Small intestine (tissue), 16 donors: ENCODE measurements at places on chromosomes 2 and 18.

- no peak for DNase-seq
Measured at GRCh38 chr2:133062931-133063665, 393.1 kb upstream of the LYPD1 start.

DNA sequence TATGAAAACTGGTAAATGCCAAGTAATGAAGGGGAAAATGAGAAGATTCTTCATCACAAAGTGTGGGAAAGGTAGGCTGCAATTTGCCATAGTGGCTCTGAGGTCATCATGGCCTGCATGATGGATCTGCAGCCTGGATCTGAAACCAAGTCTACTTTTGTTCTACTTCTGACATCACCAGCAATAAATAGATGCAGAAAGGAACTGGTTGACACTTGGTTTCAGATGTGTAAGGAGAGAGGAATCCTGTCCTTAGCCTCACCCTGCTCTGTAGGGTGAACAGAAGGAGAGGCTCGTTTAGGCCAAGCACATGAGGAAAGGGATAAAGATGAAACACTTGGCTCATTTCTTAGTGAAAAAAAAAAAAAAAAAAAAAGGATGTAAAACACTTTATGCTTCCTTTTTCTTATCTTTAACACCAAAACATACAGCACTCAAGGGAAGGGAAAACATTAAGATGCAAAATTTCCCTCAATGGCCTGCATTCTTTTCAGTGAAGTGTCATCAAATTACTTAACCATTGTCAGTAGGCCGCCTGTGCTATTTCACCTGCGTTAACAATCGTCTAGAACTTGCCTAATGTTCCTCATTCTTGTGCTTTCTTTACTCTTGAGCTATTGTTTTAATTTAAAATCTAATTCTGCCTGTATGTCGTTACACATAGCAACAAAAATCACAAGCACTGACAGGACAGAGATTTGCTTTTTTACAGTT lies 3.9 kb downstream of the NEB start:
- no peak for DNase-seq

- DNase-seq: no peak
Measured at GRCh38 chr2:140600116-140600515, 1530.7 kb downstream of the LRP1B start.

DNA sequence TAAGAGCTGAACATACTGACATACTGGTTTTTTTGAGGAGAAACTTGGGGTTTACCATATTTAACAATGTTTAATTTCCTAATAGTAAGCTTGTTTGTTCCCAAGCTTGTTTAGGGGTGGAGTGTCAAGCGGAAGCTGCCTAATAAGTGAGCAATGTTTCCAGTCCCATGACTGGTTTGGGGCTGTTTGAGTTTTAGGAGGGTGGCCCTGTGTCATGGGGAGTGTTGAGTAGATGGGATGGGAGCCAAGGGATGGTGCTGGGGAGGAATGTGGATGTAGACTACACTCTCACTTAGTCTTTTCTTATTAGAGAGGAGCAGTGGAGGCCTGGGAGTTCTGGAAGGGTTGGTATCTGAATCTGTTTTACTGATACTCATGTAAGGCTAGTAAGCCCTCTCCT lies 128.5 kb downstream of the TANC1 start:
- DNase-seq: no peak

DNA sequence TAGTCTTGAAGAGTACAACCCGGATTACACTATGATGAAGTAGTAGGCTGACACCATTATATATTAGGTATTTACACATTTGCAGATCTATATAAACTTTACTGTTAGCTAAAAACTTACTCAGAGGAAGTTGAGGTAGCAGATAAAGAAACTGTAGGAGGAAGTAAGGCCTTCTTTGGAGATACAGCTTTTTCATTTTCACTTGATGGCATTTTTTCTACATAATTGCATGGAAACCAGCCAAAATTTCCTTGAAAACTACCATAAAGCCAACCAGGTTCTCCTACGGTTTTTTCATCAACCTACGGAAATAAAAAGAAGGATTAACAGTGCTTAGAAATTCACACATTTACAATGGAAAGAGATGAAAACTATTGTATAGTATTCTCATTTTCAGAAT lies 86.6 kb downstream of the FAM228A start:
- no peak for DNase-seq

DNA sequence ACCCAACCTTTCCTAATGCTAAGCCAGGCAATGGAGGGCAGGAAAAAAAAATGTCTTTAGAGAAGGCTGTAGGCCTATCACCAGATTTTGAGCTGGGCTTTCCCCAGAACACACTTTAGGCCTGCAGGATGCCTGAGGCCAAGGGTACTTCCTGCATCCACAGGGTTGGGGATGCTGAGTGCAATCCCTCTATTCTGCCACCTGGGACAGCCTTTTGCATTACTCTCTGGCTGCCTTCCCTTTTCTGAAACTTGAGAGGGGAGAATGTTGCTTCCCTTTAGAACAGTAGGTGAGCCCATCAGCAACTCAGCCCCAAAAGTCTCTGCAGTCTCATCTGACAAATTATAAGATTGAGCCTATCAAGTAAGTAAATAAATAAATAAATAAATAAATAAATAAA lies 195.2 kb downstream of the SLC8A1 start:
- DNase-seq: no peak

GRCh38 chr2:33381301-33381858 lies 95.1 kb upstream of the RASGRP3 start:
- no peak for DNase-seq

DNA sequence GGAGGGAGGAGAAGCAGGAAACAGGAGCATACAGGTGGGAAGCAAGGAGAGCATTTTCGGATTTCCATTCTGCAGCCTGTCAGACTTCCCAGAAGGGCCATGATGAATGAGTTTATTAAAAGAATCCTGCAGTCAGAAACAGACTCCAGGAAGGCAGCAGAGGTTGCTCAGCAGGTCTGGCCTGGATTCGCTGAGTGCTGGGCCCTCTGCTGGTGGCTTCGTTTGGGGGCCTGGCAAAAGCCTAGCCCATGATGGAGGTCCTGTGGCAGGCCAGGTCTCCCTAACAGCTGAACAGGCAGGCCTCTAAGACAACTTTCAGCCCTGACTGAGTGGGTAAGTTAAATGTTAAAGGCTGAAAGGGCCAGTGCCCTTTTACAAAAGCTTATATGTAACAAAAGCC lies 108.2 kb upstream of the CAPN13 start:
- peak; percentile 24 for DNase-seq

GRCh38 chr2:60634438-60634837 lies 81.0 kb upstream of the BCL11A start:
- DNase-seq: peak; percentile 88

DNA sequence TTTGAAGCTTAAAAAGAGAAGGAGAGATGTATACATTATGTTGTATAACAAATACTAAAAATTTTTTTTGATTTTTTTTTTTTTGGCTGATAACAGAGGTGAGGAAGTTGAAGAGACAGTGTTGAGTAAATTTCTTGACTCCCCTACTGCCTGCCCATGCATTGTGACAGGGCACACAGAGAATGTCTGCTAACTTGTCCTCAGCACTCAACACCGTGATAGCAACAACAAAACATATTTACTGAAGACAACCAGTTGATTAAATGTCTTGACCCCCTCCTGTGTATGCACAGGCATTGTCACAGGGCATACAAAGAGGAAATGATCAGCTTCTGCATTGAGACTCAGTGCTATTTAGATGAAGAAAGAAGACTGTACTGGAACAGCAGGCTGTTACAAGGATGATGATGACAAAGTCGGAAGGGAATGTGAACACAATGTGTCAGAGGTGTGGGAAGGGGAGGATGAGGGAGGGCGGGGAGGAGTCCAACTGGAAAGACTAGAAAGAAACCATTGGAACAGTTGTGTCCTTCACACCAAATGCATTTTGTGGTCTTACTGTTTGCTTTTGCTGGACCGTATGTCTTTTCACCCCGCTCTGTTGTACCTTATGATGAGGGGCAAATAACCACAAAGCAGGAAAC lies 89.5 kb downstream of the CERS6 start:
- DNase-seq: no peak

- DNase-seq: no peak
Measured at GRCh38 chr2:57479981-57480380, 566.6 kb upstream of the VRK2 start.

GRCh38 chr2:28000287-28000686 lies 109.8 kb downstream of the BABAM2 start:
- no peak for DNase-seq
